ENCODE measurements at places on chromosomes 11 and 22. TPM values are rescaled to one million over a fixed set of nuclear protein-coding genes. Genes with fewer than 3 reads are reported as not detected.

GRCh38 chr11:134503100-134503499 lies 91.1 kb upstream of the B3GAT1 start:
- DNase-seq: no peak
- no peak overlapping the region for H3K4me3 ChIP-seq
- H3K36me3 ChIP-seq: no peaks in the 10 kb centered on the region
- H3K27ac ChIP-seq: no peak overlapping the region
- H3K4me1 ChIP-seq: no peaks in the 10 kb centered on the region

- H3K27ac ChIP-seq: no peak overlapping the region
- H3K4me3 ChIP-seq: no peak overlapping the region
- no peaks in the 10 kb centered on the region for H3K36me3 ChIP-seq
- no peaks in the 10 kb centered on the region for H3K4me1 ChIP-seq
Observed at GRCh38 chr11:78832226-78832947, 257.7 kb upstream of the NARS2 start.

- H3K27me3 ChIP-seq: no peaks in the 10 kb centered on the region
- no peak overlapping the region for H3K27ac ChIP-seq
- H3K36me3 ChIP-seq: no peaks in the 10 kb centered on the region
Observed at GRCh38 chr11:19929147-19929546, 216.5 kb downstream of the NAV2 start.

DNA sequence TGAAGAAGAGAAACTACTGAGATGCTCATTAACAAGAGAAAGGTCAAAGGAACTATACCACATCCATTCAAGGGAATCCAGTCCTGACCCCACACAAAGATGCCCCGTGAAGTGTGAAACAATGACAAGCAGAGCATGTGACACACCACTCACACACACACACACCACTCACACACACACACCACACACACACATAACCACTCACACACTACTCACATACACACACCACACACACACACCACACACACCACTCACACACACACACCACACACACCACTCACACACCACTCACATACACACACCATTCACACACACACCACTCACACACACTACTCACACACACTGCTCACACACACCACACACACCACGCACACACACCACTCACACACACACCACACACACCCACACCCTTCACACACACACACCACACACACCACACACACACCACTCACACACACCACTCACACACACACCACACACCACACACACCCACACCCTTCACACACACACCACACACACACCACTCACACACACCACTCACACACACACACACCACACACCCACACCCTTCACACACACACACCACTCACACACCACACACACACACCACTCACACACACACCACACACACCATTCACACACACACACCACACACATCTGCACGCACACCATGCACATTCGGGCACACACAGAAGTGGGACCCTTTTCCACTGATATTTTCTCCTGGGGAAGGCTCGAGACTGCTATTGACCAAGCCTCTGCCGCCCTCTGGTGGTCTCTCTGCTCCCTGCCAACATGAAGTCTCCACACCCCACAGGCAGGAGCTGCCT lies 32.0 kb upstream of the COMT start:
- no peak overlapping the region for H3K27ac ChIP-seq
- no peaks in the 10 kb centered on the region for H3K27me3 ChIP-seq
- no peak overlapping the region for H3K4me3 ChIP-seq

DNA sequence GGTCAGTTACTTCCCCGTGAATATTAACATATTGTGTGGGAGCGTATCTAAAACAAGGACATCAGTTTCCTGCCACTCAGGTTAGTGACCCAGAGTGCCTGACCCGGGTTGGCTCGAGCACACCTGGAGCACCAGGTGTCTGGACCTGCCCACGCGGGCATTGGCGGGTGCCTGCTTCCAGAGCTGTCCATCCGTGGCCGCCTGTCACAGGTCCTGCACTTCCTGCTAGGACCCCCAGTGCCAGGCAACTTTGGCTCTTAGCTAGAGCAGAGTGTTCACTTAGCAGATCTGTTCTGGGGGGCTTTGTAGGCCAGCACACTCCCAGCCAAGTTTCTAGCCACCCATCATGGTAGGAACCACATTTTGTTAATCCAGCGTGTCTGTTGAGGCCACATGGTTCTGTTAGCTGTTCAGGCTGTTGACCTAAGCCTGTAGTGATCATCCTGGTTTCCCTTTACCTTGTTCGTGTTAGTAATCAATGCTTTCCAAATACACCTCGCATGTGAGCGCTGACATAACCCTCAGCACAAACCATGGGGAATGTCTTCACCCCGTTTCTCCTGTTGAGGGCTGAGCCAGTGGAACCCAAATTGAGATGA lies 29.5 kb downstream of the MOV10L1 start:
- no peak for DNase-seq
- H3K36me3 ChIP-seq: no peaks in the 10 kb centered on the region
- H3K4me3 ChIP-seq: no peak overlapping the region
- no peak overlapping the region for H3K27ac ChIP-seq

DNA sequence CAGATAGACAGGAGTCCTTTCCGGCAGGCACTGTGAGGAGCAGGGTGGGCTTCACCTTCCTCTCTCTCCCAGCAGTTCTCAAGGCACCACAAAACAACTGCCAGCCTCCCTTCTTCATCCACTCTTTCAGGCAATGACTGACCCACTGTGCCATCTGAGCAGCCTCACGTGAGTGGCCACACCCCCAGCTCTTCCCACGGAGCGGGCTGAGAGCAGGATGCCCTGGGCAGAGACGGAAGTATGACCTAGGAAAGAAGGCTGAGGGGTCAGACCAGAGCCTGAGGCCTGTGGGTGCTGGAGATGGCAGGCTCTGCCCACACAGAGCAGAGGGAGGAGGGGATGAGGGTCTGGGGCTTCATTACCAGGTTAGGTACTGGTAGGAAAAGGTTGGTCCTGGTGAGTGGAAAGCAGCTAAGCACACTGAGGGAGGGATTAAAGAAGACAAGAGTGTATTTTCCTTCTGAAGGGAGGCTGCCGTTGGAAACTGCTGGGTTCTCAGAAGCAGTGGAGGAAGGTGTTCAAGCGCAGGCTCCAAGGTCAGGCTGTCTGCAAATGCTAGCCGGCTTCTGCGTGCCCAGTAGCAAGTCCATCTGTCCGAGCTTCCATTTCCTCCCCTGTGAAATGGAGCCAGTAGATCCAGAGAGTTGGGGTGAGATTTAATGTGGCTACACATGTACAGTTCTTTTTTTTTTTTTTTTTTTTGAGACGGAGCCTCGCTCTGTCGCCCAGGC lies 4.6 kb downstream of the NLRP6 start:
- H3K4me3 ChIP-seq: no peak overlapping the region
- no peak for DNase-seq
- H3K27ac ChIP-seq: no peak overlapping the region
- H3K27me3 ChIP-seq: peaks cover 13% of the 10 kb centered on the region

GRCh38 chr11:9266926-9267325 lies 1.8 kb upstream of the DENND5A start:
- no peaks in the 10 kb centered on the region for H3K27me3 ChIP-seq
- no peaks in the 10 kb centered on the region for H3K36me3 ChIP-seq
- no peak for DNase-seq

- H3K36me3 ChIP-seq: no peaks in the 10 kb centered on the region
- no peaks in the 10 kb centered on the region for H3K27me3 ChIP-seq
- DNase-seq: no peak
- H3K27ac ChIP-seq: no peak overlapping the region
- no peaks in the 10 kb centered on the region for H3K4me1 ChIP-seq
Observed at GRCh38 chr11:14267861-14268635, 90.9 kb downstream of the RRAS2 start.

- no peak overlapping the region for H3K27ac ChIP-seq
- DNase-seq: no peak
- H3K27me3 ChIP-seq: no peaks in the 10 kb centered on the region
- H3K4me3 ChIP-seq: no peak overlapping the region
- peaks cover 38% of the 10 kb centered on the region for H3K4me1 ChIP-seq
- H3K36me3 ChIP-seq: no peaks in the 10 kb centered on the region
Observed at GRCh38 chr11:64353715-64354506, 5.1 kb upstream of the RPS6KA4 start.

MMP12 gene
- total RNA-seq: not detected

DNA sequence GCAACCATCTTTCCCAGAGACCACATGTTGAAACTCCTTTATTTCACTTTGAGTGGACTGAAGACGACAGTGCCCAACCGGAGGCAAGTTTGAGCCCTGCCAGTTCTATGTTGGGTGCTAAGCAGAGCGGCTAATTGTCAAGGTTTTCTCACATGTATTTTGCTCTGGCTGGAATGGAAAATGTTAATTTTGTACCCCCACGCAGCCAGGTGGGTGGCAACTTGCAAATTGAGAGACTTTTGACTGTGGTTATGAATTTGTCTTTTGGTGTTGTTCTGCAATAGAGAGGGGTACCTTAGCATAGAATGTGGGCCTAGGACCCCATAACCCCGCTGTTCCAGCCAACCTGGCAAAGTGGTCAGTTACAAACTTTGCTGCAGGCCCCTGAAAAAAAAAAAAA lies 42.5 kb upstream of the SLC5A12 start:
- H3K27ac ChIP-seq: no peak overlapping the region
- H3K4me1 ChIP-seq: peaks cover 7% of the 10 kb centered on the region
- DNase-seq: no peak
- H3K36me3 ChIP-seq: no peaks in the 10 kb centered on the region

DNA sequence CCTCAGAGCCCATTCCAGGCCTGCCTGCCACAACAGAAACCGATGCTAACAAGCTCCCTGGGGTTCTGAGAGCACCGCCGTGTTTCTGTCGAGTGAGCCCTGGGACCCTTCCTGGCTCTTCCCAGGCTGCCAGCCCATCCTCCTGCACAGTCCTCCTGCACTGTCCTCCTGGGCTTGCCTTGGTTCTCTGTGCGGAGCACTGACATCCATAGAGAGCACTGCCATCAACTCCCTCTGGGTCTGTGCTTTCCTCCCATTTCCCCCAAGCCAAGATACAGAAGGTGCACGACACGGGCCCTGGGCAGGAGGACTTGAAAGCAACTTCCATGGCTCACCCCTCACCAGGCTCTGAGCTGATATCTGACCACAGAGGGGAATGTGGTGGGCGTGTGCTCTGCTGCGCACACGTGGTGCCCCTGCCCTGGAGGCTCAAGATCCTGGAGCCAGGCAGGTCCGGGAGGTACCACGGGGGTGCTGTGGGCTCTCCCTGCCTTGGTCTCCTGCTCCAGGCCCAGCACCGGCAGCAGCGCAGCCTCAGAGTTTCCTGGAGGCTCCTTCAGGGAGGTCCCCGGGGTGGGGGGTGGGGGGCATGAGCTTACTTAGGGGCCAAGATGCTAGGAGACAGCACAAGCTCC lies 304.2 kb downstream of the BRD1 start:
- H3K27ac ChIP-seq: no peak overlapping the region
- H3K4me1 ChIP-seq: no peaks in the 10 kb centered on the region
- no peaks in the 10 kb centered on the region for H3K36me3 ChIP-seq
- no peak for DNase-seq
- no peaks in the 10 kb centered on the region for H3K27me3 ChIP-seq

GRCh38 chr22:47594836-47595521 lies 832.5 kb downstream of the TBC1D22A start:
- no peaks in the 10 kb centered on the region for H3K27me3 ChIP-seq
- no peak overlapping the region for H3K4me3 ChIP-seq
- no peak overlapping the region for H3K27ac ChIP-seq
- DNase-seq: no peak
- no peaks in the 10 kb centered on the region for H3K36me3 ChIP-seq

GRCh38 chr11:45250035-45250718 lies 36.0 kb downstream of the SYT13 start:
- H3K4me3 ChIP-seq: no peak overlapping the region
- no peaks in the 10 kb centered on the region for H3K27me3 ChIP-seq
- no peak overlapping the region for H3K27ac ChIP-seq
- DNase-seq: no peak
- no peaks in the 10 kb centered on the region for H3K36me3 ChIP-seq

GRCh38 chr11:114651145-114651718 lies 27.1 kb upstream of the NXPE2 start:
- H3K27ac ChIP-seq: no peak overlapping the region

DNA sequence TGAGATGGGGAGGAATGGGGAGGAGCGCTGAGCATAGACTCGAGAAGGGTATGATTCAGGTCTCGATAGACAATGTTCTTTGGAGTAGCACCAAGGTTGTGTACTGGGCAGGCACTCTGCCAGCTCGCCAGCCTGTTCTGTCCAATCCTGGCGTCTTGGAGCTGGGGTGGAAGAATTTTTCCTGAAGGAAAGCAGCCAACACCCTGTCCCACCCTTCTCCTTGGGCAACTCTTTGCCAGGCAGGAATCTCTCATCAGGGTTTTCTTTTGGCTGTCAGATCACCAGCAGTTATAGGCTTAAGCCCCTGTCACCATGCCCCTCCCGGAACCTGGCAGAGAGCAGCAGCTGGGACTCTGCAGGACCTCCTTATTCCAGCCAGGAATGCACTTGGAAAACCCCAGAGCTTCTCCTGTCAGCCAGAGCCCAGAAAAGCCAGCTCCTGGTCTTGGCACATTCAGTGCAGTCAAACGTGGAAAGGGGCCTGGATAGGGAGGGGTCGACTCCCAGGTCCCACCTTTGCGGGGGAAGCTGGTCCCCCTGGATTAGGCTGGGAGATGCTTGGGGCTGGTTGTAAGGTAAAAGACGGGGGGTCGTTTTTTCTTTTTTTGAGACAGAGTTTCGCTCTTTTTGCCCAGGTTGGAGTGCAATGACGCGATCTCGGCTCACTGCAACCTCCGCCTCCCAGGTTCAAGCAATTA lies 14.4 kb upstream of the SPTBN2 start:
- no peak overlapping the region for H3K4me3 ChIP-seq
- peak; percentile 70 for DNase-seq
- H3K4me1 ChIP-seq: peaks cover 13% of the 10 kb centered on the region
- no peak overlapping the region for H3K27ac ChIP-seq

- no peak for DNase-seq
- H3K27me3 ChIP-seq: no peaks in the 10 kb centered on the region
- H3K27ac ChIP-seq: no peak overlapping the region
- no peaks in the 10 kb centered on the region for H3K36me3 ChIP-seq
- no peak overlapping the region for H3K4me3 ChIP-seq
Observed at GRCh38 chr11:10289765-10290380, 4.1 kb downstream of the SBF2 start.

DNA sequence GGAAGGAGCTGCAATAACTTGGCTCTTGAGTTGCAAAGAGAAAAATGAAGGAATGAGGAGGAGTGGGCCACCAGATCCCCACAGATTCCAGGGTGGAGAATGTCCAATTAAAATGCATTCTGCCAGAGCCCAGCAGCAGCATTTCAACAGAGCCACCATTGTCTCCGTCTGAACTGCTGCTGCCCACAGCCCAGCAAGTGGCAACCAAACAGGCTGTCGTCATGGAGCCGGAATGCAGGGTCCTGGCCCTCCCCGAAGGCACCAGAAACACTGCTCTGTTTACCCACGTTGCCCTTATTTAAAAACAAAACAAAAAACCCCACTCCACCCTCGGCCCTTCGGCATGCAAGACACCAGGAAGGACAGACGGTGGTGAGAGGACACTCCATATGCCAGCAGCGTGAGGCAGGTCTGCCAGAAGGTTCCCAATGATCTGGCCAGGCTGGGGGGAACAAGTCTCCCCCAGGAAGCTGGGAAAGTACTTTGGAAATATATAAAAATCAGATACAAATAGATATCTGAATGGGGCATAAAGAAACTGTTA lies 32.5 kb downstream of the PLEKHA7 start:
- H3K27me3 ChIP-seq: no peaks in the 10 kb centered on the region
- H3K4me1 ChIP-seq: peaks cover 88% of the 10 kb centered on the region
- H3K36me3 ChIP-seq: no peaks in the 10 kb centered on the region
- peak overlapping the region; percentile 91 for H3K27ac ChIP-seq
- H3K4me3 ChIP-seq: no peak overlapping the region

- H3K27ac ChIP-seq: no peak overlapping the region
- H3K27me3 ChIP-seq: no peaks in the 10 kb centered on the region
- no peaks in the 10 kb centered on the region for H3K4me1 ChIP-seq
- no peaks in the 10 kb centered on the region for H3K36me3 ChIP-seq
- no peak for DNase-seq
Observed at GRCh38 chr11:95895815-95896214, 28.1 kb downstream of the MTMR2 start.
